Suppressor macrophage (primary cell): ENCODE measurements at places on chromosomes 2 and 18.

DNA sequence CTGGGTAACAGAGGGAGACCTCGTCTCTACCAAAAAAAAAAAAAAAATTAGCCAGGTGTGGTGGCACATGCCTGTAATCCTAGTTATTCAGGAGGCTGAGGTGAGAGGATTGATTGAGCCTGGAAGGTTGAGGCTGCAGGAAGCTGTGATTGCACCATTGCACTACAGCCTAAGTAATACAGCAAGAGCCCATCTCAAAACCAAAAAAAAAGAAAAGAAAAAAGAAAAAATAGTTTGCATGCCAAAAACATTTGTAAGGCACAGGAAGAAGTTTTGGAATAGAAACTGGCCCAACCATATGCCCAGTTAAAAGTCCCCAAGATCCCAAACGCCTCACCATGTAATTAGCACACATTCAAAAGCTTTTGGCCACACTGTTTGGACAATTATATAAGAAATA, 13.4 kb upstream of the ACOXL start:
- no peak for DNase-seq

GRCh38 chr2:234218266-234219045, 168.0 kb downstream of the SPP2 start:
- DNase-seq, result peak; percentile 23

GRCh38 chr2:45167920-45168629, 158.8 kb upstream of the SIX2 start:
- no peak for DNase-seq

GRCh38 chr2:202030691-202031090, 3.0 kb upstream of the FZD7 start:
- DNase-seq, result no peak

DNA sequence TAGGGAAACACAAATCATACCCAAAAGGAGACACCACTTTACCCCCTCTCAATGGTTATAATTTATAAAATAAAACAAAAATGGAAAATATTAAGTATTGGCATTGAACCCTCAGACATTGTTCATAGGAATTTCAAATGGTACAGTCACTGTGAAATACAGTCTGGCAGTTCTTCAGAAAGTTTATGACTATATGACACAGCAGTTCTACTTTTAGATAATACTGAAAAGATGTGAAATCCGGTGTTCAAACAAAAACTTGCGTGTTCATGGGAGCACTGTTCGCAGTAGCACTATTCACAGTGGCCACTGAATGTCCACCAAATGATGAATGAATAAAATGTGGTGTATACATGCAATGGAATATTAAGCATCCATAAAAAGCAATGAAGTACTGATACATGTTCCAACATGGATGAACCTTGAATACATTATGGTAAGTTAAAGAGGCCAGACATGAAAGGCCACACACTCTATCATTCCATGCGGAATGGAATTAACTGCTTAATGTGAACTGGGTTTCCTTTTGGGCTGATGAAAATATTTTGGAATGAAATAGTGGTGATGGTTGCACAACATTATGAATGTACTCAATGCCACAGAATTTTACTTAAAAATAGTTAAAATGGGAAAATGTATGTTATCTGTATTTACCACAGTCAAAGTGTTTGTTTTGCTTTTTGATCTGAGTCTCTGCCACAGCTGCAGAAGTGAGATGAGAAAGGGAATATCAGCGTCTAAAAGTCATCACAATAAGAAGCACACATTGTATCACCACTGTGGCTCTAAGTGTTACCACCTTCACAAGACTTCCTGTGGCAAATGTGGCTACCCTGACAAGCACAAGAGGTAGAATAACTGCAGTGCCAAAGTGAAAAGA, 864.6 kb downstream of the SUCLG1 start:
- no peak for DNase-seq

- DNase-seq, result no peak
These were observed 9.7 kb upstream of the SNED1 start for GRCh38 chr2:240988571-240989271.

GRCh38 chr18:23540867-23541266, 37.6 kb downstream of the RMC1 start:
- peak; percentile 90 for DNase-seq

DNA sequence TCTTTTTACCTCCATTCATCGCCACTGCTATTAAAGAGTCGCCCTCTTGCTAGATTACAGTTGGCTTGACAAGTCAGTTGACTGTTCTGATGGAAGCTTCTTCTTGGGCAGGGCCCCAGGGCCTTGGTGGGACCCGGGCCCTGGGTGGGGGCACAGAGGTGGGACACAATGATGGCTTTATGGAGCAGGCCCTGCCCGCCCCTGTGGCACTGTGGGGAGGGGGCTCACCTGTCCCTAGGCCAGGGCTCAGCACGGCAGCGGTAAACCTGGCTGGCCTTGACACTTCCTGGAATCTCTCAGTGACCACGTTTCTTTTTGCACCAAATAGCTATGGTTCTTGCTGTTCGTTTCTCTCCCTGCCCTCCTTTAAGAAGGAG, 4.9 kb upstream of the HS6ST1 start:
- no peak for DNase-seq

DNA sequence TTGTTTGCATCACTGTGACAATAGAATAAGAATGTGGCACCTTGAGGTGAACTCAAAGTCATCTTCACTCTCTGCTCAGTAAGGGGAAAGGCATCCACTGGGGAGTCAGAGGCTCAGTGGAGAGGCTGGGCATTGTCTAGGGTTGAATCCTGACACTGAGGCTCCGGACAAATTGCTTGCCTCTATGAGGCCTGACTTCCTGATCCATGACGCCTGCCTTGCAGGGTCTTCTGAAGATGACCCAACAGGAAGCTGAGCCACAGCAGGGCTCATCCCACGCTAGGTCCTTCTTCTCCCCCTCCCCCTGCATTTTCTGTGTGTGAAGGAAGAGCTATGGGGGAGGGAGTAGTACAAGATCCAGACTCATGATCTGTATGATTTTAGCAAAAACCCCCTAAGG, 265.1 kb downstream of the SH3BP4 start:
- DNase-seq, result peak; percentile 10
